ENCODE measurements at places on chromosomes 1 and 21.

DNA sequence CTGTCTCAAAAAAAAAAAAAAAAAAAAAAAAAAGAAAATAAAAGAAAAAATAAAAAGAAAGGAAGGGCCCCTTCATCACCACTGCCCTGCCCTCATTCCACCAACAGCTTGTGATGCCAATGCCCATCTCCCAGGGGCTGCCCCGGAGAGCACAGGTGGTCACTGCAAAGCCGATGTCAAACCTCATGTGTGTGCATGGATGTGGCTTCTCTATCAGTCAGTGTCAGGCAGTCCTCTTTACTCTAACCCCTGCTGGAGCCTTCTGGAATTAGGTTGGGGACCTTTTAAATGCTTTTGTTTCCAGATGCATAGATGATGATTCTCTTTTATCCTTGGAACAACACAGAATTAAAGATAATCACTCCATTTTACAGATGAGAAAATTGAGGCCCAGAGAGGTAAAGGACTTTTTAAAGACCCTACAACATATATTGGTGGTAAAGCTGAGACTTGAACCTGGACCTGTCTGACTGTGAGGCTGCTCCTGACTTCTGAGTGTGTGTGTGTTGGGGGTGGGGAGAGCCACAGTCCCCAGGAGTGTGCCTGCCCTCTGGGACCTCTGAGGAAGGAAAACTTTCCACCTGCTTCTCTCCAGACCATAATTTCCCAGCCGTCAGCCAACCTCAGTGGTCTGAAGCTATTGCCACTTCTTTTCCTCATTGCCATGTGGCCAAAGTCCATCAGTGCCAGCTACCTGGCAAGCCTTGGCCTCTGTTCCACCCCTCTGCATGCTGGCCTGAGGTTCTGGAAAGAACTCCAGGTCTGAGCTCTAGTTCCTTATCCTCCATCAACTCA is 3.0 kb upstream of the TMEM54 start:
- DNase-seq: no peak

- DNase-seq: no peak
Measured at GRCh38 chr1:84644472-84644871, 45.8 kb downstream of the SSX2IP start.

- DNase-seq: no peak
Measured at GRCh38 chr1:101051688-101052638, 26.4 kb upstream of the DPH5 start.

- DNase-seq: peak; percentile 91
Measured at GRCh38 chr1:204989266-204990058, 53.5 kb upstream of the CNTN2 start.

DNA sequence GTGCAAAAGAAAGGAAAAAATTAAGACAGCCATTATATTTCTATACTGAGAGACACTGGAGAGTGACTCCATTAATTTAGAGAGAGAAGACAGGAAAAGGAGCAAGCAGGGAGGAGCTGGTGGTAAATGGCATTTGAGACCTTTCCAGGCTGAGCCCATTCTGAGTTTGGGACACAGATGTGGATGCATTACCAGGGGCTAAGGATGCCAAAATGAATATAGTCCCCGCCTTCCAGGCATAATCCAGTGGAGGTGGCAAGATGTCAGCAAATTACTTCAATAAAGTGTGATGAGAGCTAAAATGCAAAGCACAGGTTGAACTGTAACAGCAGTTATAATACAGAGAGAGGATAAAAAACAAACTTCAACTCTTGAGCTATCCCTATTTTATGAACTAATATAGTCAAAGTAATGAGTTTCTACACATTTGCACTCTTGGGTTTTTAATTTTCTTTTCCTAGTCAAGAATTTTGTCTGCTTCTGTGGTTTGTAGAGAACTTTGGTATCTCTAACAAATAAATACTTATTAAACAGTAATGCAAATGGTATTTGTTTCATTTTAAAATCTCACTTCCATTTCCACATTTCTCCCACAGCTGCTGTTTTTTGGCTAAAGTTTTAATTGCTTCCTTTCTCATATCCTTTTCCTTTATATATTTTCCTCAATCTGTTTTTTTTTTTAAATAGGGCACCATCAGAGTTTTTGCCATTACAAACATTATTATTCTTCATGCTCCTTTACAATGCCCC is 228.2 kb upstream of the KCNK2 start:
- no peak for DNase-seq

- DNase-seq: peak; percentile 80
Measured at GRCh38 chr1:214568328-214568727, 16.9 kb upstream of the PTPN14 start.

GRCh38 chr1:71785450-71785849 is 496.9 kb downstream of the NEGR1 start:
- DNase-seq: peak; percentile 9

- DNase-seq: peak; percentile 88
Measured at GRCh38 chr1:159092036-159092760, 15.6 kb upstream of the AIM2 start.

DNA sequence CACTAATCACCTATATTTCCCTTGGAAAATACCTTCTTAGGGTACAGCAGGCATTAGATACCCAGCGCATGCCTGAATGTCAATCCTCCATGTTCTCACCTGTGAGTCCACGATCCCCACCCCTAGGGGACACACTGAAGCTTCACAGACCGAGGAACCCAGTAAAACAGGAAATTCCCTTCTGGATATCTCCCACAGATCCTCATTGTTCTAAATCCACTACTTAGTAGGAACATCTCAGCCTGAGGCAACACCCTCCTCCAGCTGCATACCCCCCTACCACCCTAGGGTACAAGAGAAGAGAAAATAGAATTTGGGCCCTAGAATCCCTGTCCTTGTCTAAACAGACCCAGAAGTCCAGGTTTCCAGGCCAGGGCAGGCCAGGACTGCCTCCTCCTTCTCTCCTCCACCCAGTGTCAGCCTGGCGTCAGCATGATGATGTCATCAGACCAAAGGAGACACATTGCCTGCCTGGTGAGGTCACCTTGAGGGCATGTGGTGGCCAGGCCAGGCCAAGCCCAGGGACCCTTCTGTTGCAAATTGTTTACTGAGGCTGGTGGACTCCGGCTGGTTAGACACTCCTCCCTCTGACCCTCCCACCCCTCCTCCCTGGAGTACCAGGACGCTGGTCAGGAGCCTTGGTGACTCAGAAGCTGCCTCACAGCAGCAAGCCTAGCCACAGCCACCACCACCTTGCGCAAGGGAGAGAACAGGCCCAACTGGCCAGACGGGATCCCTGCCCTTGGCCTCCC is 6.2 kb downstream of the NECTIN4 start:
- peak; percentile 98 for DNase-seq

DNA sequence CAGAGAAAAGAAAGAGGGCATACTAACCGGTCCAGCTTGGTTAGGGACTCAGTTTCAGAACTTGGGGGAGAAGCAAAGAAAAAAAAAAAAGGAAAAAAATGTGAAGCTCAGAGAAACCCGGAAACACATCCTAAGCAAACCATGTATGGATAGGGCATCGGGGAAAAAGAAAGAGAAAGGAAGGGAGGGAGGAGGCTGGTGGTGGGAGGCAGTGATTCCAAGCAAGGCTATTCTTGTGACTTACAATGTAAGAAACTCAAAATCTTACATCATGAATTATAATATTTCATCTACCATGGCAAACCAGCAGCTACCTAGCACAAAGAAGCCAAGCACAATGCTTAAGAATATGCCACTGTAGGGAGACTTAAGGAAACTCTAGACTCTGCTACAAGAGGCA is 60.3 kb downstream of the UBR4 start:
- no peak for DNase-seq

DNA sequence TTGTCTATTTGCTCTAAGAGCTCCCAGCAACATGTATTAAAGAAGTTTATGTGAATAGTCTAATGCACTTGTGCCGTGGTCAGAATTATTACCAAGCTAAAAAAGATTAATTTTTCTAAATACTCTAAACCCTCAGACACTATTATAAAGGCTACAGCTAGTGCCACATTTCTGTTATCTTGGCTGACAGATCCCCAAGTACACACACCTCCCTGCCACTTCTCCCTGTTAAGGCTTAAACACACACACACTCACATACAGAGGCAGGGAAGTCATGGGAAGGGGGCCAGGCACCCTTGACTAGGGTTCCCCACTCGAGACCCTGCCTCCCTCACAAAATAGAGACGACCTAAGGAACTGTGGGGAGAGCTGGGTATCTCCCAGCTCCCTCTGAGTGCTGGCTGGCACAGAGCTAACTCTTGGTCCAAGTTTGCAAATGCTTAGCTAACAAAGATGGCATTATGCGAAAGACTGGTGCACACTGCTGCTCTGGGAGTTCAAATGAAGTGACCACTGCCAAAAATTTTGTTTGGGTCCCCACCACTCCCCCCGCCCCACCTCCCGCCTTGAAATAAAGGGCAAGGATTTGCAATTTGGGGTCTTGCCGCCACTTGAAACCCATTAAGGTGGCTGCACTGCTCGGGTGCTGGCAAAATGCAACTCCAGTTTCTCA is 9.8 kb downstream of the SSBP3 start:
- DNase-seq: no peak

DNA sequence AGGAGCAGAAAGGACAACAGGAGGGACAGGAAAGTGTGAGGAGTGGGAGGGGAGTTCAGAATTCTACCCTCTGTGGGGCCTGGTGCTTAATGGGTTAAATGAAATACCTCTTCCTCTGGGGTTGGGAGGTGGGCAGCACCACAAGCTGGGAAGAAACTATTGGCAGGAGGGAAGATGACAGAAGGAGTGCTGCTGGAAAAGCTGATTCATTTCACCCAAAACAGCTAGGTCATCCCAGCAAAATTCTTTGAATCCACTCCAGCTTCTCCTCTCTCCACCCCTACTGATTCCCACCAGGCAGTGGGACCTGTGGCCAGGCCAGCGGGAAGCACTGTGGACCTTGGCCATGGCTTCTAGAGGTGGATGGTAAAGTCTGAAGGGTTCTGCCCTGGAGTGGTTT is 12.8 kb downstream of the BCAN start:
- no peak for DNase-seq

Data from MCF 10A (cell line).